ENCODE measurements at places on chromosomes 6 and 20.

DNA sequence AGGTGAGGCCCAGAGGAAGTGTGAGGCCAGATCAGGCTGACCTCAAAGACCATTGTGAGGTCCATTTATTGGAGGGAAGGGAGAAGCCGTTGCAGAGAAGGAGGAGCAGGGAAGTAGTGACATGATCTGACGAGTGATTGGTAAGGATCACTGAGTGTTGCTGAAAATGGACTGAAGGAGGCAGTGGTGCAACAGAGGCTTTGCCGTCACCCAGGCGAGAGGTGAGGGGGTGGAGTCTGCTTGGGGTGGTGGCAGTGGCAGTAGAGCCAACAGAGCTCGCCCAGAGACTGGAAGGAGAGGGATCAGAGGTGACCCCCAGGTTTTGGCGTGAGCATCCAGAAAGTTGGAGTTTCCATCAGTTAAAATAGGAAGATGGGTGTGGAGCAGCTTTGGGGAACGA lies 67.9 kb upstream of the CLDN20 start:
- DNase-seq, result no peak

GRCh38 chr20:18091623-18092022 lies 33.9 kb upstream of the OVOL2 start:
- no peak for DNase-seq

GRCh38 chr6:56483929-56484328 lies 158.8 kb downstream of the DST start:
- no peak for DNase-seq

GRCh38 chr6:152975204-152975915 lies 7.5 kb downstream of the FBXO5 start:
- peak; percentile 7 for DNase-seq

DNA sequence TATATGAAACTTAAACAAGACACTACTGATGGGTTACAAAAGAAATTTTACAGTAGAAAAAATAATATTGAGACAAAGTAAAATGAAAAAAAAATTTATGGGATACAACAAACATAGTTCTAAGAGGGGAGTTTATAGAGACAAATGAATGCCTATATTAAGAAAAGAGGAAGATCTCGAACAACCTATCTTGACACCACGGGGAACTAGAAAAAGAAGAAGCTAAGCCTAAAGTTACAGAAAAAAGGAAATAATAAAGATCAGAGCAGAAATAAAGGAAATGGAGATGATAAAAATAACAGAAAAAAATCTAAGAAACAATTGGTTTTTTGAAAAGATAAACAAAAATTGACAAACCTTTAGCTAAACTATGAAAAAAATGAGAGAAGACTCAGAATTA lies 9.1 kb upstream of the ECHDC1 start:
- DNase-seq, result no peak

DNA sequence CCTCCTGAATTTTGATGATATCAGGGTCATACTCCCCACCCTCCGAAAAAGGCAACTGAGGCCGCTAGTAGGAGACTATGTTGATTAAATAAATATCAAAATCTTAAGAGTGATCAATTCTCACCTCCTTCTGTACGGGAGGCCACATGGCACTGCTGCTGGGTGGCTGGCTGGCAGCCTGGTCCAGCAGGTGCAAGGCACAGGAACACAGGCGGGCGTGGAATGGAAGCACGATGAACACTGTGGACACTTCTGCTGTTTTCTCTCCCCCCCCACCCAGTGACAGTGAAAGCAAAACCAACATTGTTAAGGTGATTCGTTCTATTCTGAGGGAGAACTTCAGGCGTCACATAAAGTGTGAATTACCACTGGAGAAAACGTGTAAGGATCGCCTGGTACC lies 9.7 kb upstream of the CLDN20 start:
- DNase-seq, result no peak

DNA sequence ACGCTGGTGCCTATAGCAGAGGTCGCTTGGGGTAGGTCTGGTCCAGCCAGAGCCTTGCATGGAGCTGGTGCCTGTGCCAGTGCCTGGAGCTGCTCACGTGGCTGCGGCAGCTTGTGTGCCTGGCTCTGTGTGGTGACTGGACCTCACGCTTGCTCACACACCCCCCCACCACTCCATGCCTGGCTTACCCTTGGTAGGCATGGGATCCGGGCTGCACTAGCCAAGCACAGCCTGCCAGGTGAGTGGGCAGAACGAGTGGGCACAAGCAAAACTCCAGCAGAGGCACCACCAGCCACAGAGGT lies 13.0 kb upstream of the DBNDD2 start:
- no peak for DNase-seq

- no peak for DNase-seq
These were observed 27.5 kb upstream of the TAF8 start for GRCh38 chr6:42022755-42023384.

DNA sequence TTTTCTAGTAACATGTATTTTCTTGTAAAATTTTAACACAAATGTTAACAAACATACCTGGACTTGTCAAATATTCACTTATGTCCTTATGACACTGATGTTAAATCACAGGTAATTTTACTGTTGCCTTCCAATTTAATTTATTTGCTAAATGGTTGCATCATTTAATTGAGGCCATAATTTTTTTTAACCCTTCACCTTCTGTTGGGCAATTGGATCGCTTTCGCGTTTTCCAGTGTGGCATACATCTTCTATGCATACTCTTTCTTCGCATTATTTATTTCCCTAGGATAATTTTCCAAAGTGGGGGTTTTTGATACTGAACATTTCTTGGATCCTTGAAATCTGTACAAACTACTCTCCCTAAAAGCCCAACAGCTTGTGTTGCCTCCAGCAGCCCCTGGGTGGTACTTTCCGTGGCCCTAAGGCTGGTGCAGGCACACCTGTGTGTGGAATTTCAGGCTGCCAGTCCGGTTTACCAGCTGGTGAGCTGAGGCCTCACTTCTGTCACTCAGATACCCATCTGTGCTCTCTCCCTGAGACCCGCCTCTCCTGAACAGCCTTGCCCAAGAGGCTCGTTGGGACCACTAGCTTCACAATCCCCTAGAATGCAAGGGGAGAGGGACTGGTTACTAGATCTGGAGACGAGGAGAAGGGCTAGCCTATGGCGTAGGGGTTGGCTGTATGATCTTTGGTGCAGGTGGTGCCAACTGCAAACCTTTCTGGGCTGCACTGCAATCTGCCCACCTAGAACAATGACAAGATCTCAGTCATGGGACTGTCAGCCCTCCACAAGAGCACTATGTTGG lies 11.2 kb upstream of the C20orf144 start:
- no peak for DNase-seq

GRCh38 chr6:76742919-76743318 lies 670.5 kb upstream of the IMPG1 start:
- no peak for DNase-seq

DNA sequence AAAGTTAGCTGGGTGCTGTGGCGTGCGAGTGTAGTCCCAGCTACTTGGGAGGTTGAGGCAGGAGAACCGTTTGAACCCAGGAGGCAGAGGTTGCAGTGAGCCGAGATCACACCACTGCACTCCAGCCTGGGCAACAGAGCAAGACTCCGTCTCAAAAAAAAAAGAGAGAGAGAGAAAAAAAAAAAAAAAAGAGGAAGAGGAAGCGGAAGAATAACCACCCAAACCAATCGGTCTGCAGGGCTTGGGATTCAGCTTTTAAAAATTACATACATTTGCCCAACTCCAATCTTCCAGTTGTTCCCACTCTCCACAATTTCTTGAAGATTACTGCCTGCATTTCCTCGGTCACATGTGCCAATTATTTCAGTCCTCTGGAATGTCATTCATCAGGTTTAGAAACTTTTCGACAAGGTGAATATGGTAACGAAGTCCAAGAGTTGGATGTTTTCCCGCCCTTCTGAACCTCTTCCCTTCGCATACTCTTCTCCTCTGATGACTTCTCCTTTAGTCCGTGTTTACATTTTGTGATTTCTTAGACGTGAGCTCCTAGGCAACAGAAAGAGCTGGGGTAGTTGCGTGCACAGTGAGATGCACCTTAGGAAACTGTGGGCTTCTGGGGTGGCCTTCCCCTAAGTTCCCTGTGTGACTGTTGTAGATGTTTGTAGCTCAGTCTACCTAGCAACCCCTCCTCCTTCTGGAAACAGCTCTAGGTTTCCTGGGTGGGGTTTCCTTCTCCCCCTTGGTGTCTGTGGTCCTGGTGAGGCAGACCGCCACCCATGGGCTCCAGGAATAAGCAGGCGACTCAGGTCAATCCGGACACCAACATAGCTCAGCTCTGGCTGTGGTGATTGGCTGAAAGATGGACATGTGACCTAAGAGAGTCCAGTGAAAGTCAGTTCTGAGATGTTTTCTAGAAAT lies 63.0 kb upstream of the NCOA3 start:
- DNase-seq, result no peak

DNA sequence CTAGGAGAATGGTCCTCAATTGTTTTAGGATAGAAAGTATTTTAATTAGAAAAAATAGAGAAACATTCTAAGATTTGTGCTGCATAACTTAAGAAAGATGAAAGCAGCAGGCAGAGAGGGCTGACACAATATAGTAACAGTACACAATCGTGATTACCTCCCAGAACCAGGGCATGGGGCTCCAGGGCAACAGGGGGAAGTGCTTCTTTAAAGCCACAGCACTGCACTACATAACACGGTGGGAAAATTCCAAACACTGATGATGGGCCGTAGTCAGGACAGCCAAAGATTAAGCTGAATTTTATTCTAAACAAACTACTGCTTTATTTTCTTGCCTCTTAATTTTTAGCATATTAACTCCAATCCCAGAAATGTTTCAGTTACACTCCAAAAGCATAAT lies 14.4 kb downstream of the EXOC2 start:
- no peak for DNase-seq

DNA sequence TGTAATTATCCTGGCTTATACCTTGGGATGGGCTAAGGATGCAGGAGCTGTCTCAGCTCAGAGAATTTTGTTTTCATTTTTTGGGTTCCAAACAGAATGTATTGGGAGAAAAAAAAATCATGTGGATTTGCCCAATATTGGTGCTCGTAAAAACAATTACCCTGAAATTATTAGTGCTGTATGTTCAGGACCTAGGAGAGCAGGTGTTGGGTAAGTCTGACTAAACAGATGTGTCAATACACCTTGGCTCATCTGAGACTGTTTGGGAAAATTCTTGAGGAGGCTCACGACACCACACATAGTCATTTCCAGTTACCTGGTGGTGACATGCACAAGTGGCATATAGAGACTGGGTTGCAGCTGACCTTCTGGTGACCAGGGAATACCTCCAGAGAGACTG lies 802.1 kb upstream of the FLRT3 start:
- no peak for DNase-seq

GRCh38 chr20:2327620-2328555 lies 32.1 kb downstream of the TGM3 start:
- DNase-seq, result no peak

DNA sequence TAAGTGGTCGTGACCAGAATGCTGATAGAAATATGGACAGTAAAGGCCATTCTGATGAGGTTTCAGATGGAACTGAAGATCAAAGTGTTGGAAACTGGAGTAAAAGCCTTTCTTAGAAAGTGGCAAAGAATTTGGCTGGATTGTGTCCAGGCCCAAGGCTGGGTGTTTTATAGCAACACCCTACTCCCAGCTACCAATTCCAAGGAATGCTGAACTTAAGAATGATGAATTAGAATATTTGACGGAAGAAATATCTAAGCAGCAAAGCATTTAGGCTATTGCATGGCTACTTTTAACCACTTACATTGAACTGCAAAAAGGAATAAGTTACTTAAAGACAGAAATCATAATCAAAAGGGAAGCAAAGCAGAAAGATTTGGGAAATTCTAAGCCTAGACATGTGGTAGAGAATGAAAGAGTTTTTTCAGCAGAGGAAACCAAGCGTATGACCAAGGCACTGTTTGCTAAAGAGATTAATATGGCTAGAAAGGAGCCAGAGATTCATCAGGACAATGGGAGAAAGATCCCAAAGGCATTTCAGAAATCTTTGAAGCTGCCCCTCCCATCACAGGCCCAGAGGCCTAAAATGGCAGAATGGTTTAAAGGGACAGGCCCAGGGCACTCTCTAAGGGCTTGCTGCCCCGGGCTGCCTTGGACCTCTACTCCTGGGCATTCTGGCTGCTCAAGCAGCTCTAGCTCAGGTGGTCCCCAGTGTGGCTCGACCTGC lies 25.8 kb downstream of the SDHAF4 start:
- DNase-seq, result no peak

GRCh38 chr20:15603506-15603905 lies 969.7 kb downstream of the KIF16B start:
- no peak for DNase-seq

DNA sequence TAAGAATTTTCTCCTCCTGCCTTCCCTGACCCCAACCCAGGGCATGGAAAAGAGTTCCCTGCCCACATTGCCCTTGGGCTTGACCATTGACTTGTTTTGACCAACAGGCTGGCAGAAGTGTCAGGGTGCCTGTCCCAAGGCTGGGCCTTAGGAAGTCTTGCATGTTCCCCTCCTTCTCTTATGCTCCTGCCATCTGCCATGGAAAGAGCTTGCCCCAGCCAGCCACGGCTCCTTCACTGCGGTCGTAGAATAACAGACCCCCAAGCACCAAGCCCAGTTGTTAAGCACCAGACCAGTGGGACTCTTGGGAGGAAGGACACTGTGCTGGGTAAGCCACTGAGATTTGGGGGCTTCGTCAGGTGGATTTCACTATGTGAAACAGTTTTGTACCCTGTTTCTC lies 53.6 kb downstream of the SNX5 start:
- no peak for DNase-seq

- no peak for DNase-seq
These were observed 4.3 kb downstream of the TJAP1 start for GRCh38 chr6:43481591-43482236.

- DNase-seq, result no peak
These were observed 137.9 kb upstream of the NEDD9 start for GRCh38 chr6:11370191-11371018.

DNA sequence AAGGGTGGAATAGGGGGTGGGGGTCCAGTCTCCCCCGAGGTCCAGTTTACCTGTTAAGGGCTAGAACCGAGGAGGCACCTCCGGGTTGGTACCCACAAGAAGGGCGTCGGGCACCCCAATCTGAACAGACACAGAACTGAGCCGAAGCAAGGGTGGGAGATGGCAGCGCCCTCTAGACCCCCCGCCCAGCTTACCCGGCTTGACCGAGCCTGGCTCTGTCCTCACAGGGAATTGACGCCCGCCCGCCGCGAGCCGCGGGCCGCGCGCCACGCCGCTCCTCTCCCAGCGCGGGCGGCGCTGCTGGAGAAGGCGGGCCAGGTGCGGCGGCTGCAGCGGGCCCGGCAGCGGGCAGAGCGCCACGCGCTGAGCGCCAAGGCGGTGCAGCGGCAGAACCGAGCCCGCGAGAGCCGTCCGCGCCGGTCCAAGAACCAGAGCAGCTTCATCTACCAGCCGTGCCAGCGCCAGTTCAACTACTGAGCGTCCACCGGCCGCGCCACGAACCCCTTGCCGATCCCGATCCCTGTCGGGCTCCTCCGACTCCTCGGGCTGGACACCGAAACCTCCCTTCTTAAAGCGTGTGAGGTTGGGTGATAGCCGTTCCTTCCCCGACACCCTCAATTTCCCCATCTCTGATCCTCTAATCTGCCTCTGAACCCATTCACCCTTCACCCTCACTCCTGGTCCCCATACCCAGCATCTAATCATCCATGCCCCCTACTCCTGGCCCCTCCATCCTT lies 5.9 kb downstream of the TP53INP2 start:
- no peak for DNase-seq
